Effector memory CD4-positive, alpha-beta T cell (primary cell): ENCODE measurements at places on chromosomes 12 and 14.

GRCh38 chr12:563250-563781 lies 99.9 kb downstream of the NINJ2 start:
- DNase-seq, result peak; percentile 39

GRCh38 chr12:51326698-51327439 lies 2.9 kb upstream of the BIN2 start:
- DNase-seq, result no peak

DNA sequence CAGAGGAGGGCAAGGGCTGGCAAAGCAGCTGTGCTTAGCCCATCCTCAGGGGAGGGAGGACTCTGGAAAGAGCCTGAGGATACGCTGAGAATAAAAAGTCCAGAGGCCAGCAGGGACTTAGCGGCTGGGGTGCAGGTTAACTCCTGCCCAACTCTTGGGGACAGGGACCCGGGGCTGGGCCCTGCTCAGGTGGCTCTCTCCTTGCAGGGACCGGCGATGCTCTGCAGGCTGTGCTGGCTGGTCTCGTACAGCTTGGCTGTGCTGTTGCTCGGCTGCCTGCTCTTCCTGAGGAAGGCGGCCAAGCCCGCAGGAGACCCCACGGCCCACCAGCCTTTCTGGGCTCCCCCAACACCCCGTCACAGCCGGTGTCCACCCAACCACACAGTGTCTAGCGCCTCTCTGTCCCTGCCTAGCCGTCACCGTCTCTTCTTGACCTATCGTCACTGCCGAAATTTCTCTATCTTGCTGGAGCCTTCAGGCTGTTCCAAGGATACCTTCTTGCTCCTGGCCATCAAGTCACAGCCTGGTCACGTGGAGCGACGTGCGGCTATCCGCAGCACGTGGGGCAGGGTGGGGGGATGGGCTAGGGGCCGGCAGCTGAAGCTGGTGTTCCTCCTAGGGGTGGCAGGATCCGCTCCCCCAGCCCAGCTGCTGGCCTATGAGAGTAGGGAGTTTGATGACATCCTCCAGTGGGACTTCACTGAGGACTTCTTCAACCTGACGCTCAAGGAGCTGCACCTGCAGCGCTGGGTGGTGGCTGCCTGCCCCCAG lies 2.8 kb downstream of the B3GNT4 start:
- no peak for DNase-seq

DNA sequence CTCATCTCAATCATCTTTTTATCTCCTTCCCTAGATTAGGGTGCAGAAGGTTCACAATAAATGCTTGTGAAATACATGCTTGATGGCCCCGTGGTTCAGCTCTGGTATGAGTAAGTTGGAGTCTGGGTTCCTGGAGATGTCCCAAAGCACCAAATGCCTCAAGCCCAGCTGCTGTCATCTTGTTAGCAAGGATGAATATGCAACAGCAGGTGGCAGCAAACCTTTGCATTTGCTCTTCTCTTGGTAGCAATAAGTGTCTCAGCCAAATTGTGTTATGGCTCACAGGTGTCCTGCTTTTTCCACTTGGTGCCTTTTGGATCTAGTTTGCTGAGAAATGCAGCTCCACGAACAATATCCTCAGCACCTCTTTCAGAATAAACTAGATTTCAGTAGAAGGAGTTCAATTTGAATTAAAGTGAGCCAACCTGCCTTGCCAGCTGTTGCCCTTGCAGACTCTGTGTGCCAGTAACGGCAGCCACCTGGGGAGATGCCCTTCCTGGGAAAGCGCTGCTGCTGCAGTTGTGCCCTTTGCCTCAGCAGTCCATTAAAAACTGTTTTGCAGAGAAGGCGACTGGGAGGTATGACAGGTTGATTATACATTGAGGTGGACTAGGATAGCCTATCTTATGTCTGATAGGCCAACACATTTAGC lies 417.3 kb downstream of the SNAPC1 start:
- DNase-seq, result no peak

DNA sequence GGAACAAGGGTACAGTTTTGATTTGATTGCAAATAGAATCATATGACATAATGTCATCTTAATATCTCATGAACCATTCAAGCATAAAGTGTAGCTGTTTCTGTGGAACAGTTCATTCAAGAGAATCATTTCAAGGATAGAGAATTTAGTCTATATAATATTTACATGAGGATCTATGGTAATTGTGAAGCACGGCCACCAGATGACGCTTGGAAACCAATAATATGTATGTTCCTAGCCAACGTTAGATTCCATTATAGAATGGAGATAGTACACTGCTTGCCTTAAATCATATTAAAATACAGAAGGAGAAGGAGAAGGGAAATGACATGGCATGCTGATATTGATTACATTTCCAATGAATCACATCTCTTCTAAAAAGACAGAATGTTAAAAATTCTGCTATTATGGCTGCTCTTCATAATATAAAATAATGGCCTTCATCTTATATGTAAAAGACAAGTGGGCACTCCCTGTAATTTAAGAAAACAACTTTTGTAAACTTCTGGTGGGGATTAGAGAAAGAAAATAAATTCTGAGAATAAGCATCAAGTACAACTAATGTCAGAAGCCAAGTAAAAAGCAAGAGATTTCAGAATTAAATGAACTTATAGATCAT lies 351.0 kb downstream of the NAV3 start:
- no peak for DNase-seq

DNA sequence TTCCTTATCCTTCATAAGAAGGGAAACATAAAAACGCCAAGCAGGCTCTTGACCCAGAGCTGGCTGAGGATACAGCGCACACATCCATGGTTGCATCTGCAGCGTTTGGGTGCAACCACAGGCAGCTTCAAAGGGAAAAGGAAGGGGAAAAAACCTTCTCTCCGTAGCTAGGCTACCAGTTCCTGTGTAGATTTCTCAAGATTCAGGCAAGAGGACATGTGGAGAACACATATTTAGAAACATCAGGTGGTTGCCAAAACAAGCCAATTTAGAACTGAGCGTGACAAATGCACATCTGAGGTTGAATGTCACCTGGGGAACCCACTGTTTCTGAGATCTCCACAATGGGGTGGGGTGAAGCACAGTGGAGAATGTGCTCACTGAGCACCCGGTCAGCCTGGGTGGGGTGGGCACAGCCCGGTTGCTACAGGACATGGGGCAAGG lies 78.3 kb upstream of the BDKRB2 start:
- DNase-seq, result peak; percentile 22

GRCh38 chr14:47149326-47149725 lies 497.7 kb upstream of the RPL10L start:
- no peak for DNase-seq

- DNase-seq, result no peak
Measured at GRCh38 chr12:122790393-122791075, 16.2 kb downstream of the CCDC62 start.

GRCh38 chr12:69425417-69425816 lies 44.8 kb upstream of the FRS2 start:
- no peak for DNase-seq

- DNase-seq, result no peak
Measured at GRCh38 chr12:12903642-12904609, 12.6 kb downstream of the GPRC5A start.

GRCh38 chr12:76152181-76152807 lies 67.8 kb upstream of the NAP1L1 start:
- no peak for DNase-seq

GRCh38 chr14:24435998-24436354 lies 6.2 kb downstream of the KHNYN start:
- DNase-seq, result no peak

DNA sequence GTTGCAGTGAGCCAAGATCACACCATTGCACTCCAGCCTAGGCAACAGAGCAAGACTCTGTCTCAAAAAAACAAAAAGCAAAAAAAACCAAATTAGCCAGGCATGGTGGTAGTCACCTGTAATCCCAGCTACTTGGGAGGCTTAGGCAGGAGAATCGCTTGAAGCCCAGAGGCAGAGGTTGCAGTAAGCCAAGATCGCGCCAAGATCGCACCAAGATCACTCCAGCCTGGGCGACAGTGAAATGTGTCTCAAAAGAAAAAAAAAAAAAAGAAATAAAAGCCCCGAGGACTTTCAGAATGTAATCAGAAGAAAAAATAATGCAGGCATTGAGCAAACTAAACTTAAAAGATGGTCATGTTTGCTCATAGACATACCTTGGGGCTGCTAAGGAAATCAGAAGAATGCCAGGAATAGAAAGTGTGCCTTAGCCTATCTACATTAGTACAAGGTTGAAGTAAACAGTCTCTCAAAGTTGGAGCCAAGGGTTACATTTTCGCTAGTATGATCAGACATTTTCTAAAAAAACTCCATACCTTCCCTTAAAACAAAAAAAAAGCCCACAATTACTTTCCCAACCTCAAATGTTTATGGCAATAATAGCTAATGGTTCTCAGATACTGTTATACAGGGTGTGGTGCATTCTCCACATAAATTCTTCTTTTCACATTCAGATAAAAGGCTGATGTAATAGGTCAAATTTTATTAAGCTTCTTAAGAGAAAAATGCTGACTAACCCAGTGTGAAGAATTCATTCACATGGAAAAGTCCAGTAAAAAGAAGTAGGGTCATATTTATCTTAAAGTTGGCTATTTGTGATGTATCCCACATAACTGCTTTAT lies 15.8 kb downstream of the DTD2 start:
- no peak for DNase-seq

- DNase-seq, result no peak
Measured at GRCh38 chr12:121812320-121812871, 8.6 kb downstream of the SETD1B start.

- no peak for DNase-seq
Measured at GRCh38 chr14:52513249-52513648, 39.1 kb downstream of the TXNDC16 start.

GRCh38 chr12:44616402-44616801 lies 259.7 kb downstream of the NELL2 start:
- no peak for DNase-seq

- DNase-seq, result no peak
Measured at GRCh38 chr14:53786045-53786444, 170.6 kb downstream of the BMP4 start.

- no peak for DNase-seq
Measured at GRCh38 chr12:103627189-103627855, 40.2 kb downstream of the STAB2 start.

GRCh38 chr12:88509347-88509746 lies 70.9 kb downstream of the KITLG start:
- DNase-seq, result no peak

- DNase-seq, result no peak
Measured at GRCh38 chr12:22978962-22979361, 354.0 kb downstream of the ETNK1 start.

DNA sequence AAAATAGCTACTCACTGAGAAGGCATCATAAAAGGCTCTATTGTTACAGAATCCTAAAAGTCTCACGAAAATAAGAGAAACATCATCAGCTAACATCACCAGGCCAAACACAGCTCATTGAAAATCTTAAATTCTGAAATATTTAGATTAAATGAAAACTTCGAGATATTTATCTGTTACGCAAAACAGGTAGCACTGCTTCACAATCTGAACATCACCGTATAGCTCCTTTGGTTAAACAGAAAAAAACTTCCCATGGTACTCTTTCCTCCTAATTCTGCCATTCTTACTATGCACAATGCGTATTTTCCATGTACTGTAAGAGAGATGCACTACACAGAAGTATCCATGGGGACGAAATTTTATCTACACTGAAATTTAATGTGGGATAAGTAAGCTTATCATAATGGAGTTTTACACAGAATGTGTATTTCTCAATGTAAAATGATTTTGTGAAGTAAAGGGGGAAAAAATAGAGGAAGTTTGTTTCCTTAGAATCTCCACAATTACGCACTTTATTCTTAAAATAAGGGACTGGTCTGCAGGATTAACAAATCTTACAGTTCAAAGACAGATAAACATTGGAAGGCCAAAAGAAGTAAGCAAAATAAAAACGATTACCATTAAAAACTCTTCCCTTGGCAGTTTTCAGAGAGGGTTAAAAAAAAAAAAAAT lies 1.9 kb downstream of the SGPP1 start:
- DNase-seq, result no peak

GRCh38 chr12:69047990-69048389 lies 115.0 kb upstream of the CPM start:
- no peak for DNase-seq

DNA sequence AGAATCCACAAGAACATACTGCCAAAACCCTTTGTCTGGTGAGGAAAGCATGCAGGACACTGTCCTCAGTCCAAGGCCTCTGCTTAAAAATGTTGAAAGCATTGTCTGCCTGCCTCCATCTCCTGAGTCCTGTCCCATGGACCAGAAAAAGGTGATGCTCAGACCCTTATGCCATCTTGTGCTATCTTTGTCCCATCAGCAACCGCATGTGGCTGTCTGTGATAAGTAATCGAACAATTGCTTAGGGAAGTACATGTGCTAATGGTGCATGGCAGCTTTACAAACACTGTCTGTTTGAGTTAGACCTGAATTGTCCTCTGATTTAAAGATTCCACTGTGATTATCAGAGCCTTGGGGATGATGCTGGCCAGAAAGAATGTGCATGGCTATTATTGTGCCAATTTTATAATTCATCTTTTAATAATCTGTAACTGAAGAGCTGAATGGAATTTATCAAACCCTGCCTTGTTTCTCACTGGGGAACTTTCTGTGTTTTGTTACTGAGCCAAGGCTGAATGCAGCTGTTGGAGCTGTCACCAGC lies 177.5 kb downstream of the DACT1 start:
- DNase-seq, result no peak

- DNase-seq, result no peak
Measured at GRCh38 chr12:126404293-126404881, 1339.2 kb downstream of the AACS start.

DNA sequence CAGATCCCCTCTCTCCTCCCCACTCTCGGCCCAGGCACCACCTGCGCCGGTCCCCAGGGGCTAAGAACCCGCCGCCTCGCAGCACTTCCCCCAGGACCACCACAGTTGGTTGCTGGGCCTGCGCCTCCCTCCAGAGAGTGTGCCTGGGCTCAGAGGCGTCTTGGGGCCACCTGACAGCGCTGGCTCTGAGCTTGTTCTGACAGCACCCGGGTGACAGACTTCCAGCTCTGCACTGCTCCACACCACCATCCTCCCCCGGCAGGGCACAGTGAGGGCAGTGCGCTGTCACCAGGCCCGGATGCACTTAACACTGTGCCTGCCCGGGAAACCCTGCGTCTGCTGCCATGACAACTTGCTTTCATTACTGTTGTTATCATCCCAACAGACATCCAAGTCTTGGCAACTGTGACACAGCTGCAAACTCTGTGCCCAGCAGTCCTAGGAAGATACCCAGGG lies 6.6 kb downstream of the BRF1 start:
- DNase-seq, result peak; percentile 31

DNA sequence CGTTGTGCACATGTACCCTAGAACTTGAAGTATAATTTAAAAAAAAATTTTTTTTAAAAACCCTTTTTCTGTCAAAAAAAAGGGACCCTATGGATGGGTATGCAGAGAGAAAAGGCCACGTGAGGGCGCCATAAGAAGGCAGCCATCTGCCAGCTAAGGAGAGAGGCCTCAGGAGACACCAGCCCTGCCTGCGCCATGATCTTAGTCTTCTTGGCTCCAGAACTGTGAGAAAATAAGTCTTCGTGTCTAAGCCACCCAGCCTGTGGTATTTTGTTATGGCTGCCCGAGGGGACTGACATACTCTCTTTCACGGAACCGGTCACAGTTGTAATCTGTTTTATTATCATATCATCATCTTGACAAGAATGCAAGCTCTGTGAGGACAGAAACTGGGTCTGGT lies 174.8 kb downstream of the EFCAB11 start:
- no peak for DNase-seq

- no peak for DNase-seq
Measured at GRCh38 chr12:82835217-82835616, 148.5 kb downstream of the TMTC2 start.
